Stimulated activated CD4-positive, alpha-beta T cell treated with anti-CD3 and anti-CD28 coated beads, Interleukin-1b, Interleukin-23, amount 100 ng/mL, for 1 hour (primary cell): ENCODE measurements at places on chromosomes 16 and 17.

DNA sequence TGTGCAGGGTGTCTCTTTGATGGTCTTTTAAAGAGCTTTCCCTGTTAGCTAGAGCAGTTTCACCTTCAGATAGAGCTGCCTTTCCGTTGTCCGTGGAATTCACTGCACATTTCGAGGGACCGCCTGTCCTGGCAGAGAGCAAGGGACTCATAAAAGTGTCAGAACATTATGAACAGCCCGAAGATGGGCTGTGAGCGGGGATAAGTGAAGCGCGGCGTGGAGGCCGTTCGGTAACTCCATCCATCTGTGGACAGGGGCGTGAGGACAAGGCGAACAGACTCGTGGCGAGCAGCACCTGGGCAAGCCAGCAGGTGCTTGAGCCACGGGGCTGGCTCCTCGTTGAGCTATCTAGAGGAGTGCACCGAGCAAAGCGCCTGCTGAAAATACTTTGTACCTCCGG is 371.2 kb downstream of the MAF start:
- DNase-seq: no peak

DNA sequence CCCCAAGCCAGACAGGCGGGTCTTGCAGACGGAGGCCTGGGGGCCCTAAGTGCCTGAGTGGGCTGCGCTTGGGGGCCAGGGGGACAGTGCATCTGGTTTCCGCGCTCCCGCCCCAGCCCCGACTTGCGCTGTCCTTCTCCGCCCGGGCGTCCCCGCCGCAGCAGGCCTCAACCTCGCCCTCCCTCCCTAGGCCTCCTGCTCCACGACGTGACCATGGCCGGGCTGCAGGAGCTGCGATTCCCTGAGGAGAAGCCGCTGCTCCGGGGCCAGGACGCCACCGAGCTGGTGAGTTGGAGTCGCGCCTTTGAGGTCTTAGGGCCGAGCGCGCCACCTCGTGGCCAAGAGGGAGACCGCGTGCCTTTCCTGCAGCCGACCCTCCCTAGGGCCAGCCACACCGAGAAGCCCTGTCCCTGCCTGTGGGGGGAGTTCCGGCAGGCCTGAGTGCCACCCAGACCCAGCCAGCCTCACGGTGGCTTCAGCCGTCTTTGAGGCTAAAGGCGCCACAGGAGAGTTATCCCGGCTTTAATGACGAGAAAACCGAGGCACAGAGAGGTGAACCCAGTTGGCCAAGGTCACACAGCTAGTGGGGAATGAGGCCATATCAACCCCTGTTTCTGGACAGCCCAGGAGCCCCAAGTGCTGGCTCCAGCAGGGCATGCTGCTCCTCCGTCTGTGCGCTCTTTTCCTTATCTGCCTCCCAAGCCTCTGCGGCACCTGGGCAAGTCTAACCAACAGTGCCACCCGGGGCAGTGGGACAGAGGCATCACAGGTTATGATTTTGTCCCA is 12.2 kb upstream of the NDRG4 start:
- peak; percentile 23 for DNase-seq

DNA sequence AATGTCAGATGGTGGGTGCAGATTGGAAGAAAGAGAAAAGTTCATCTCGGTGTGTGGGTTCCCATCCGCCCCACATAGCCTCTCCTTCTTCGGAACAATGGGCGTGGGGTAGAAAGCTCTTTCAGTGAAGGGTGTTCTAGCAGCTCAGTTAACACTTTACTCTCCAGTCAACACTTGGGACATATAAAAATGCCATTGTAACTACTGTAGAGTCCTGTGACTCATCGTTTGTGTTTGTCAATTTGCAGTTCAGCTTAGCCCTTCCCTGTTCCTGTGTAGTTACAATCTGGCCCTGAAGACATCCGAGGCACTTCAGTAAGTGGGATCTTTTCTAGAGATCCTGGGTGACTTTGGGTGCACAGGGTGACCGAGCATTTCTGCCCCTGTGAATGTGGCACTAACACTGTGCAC is 11.5 kb upstream of the CLEC18C start:
- no peak for DNase-seq

DNA sequence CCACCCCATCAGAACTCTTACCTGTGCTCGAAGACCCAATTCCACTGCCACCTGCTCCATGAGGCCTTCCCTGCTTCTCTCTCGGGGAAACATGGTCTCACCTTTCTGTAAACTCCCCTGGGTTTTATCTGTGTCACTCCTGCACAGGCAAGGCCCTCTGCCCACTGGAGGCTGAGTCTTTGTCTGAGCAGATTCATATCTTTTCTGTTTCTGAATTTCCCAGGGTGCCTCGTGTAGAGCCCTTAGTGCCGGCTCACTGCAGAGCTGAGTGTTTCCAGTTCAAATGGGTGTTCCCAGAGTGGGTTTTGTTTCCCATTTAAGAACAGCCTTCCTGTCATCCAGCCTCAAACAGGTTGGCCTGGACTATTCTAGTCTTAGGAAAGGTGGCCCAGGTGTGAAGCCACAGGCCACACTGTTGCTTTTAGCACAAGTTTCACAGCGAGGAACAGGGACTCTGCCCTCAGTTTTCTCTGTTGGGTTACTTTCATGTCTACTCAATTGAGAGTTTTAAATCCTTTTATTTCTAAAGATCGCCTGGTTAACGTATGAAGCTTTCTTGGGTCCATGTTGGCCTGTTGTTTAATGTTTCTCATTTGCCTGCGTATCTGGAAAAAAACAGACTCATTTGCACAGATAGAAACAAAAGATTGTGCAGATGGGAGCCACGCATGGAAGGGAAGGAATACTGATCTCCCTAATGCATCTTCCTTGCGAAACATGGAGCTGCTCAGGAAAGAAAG is 228.7 kb downstream of the MSI2 start:
- DNase-seq: no peak
